ENCODE measurements at places on chromosomes 6 and 20. TPM values are rescaled to one million over a fixed set of nuclear protein-coding genes. Genes with fewer than 3 reads are reported as not detected.

GRCh38 chr6:154165478-154165877 is 126.4 kb downstream of the OPRM1 start:
- no peak for DNase-seq

GRCh38 chr6:157047951-157048350 is 270.8 kb downstream of the ARID1B start:
- no peak for DNase-seq

- no peak for DNase-seq
These were observed 9.3 kb upstream of the DUSP22 start for GRCh38 chr6:282867-283416.

DNA sequence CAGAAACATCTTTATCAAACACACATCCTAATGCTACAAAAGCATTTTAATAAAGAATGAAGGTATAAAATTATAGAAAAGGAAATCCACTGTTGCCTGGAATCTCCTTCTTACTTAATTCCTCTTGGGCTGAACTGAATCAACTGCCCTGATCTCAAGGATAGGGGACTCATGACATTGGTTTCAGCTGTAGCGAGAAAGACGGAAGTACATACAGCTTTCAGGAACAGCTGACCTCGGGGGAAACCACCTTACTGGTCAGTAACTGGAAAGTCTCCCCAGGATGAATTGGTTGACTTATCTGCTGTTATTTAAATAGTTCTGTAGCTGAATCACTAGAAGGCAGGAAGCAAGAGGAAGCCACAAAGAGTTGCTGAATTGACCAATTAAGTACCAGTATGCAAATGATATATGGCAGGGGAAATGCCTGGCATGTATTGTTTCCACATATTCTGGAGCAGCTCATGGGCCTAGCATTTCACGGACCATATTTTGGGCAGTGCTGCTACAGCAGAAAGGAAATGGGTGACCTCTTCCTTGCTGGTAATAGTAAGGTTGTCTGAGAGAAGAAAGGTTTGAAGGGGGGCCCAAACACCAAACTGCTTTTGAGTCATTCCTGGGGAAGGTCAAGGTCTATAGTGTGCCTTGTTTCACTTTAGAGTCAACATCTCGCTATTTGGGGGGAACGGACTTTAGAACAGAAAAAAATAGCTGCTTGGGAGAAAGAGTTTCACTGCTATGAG is 43.7 kb upstream of the MAP7 start:
- DNase-seq = no peak

The RNF144B gene
- 3.3 TPM for total RNA-seq

DNA sequence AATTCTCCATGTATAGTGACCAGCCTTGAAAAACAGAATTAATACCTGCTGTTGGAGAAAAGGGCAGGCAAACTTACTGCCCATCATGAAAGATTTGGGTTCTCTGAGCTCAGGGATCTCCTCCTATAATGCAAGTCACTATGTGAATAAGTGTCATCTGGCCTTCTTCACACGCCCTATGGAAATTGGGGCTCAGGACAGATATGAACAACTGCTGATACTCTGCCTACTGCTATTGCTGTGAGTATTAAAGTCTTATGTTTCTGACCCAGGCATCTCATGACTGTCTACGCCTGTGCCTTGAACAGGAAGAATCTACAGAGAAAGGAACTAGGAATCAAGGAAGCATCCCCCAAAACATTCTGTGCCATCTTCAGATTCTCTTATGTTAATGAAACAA is 226.1 kb downstream of the SOD2 start:
- DNase-seq = no peak

DNA sequence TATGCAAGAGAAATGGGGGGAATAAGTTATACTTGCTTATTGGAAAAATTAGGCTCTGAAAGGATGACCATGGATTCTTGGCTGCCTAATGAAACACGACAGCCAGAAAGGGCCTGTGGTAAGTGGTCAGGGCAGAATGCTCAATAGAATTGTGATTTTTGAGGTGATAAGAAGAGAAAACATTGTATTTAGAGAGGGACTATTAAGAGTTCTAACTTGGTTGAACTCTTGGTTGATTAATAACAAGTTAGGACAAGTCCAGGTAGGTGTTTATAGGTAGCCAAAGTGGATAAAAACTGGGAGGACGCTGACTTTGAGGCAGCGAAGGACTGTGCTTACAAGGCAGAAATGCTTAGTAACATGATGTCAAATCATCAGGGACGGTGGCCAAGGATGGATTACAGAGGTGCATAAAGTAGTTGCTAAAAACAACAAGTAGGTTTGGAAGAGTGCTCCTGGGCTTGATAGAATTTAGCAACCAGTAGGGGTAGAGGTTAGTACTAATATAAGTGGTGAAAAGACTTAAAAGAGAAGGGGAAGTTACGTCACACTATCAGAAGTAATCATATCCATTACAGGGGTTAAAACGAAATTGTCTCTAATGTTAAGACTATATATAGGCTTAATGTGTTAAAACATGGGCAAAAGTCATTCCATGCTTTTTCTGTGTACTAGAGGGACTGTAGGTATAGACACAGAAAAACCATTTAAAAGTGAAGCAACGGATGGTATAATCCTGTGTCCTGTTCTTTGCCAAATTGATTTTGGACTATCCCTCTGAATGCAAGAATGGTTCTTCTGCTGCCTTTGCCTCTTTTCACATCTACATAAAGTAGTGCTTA is 98.6 kb downstream of the EYA4 start:
- DNase-seq = no peak

DNA sequence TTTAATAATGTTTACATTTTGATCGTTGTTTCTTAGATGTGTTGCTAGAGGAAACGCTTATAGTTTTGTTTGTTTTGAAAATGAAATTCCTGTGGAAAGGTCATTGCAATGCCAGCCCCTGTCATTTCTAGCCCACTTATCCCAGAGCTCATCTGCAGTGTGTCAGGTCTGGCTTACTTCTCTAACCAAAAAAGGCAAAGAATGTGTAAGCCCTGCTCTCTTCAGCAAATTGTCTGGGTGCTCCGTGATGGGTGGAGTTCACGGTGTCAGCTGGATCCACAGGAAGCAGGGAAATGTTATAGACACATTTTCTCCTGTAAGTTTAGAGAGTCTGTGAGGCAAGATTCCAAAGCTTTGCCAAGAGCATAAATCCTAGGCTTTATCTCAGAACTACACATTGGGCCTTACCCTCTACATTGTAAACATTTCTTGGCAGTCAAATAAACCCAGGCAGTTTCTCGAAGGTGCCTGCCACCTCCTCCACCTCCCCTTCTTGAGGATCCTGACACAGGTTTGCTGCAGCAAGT is 50.9 kb downstream of the RPRD1B start:
- no peak for DNase-seq

- no peak for DNase-seq
These were observed 103.5 kb upstream of the SIM1 start for GRCh38 chr6:100568255-100568654.

GRCh38 chr6:3449750-3450305 is 7.0 kb downstream of the SLC22A23 start:
- no peak for DNase-seq

DNA sequence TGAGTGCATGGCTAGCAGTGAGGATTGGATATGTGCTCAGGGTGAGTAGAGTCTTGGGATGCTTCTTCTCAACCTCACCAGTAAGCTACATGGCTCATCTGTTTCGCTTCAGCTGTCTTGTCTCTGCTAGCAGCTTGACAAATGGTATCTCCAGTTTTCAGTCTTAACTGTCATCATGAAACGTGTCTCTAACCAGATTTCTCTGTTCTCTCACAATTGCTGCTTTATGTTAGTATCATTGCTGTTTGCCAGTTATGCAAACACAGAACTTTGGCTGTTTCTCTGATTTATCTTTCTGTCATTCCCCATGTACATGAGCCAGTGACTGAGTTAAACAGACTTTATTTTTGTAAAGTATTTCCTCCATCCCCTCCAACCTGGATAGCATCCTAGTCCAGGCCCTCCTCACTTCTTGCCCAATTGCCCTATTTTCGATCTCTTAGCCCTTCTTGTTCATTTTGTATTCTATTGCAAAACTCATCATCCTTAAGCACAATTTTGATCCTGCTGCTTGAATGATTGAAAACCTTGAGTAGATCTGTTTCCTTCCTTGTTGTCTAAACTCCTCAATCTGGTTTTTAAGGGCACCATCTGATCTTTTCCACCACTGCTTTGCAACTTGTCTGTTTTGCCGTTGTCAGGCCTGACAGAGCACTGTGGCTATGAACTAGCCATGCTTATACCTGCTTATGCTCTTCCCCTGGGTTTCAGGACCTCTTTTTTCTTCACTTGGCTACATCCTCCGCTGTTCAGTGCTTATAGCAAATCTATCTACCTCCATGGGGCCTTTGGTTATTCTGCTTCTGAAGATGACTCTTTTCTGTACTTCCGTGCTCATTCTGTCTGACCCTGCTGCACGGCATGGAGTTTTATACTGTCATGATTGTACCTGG is 37.7 kb upstream of the ADIG start:
- no peak for DNase-seq

DNA sequence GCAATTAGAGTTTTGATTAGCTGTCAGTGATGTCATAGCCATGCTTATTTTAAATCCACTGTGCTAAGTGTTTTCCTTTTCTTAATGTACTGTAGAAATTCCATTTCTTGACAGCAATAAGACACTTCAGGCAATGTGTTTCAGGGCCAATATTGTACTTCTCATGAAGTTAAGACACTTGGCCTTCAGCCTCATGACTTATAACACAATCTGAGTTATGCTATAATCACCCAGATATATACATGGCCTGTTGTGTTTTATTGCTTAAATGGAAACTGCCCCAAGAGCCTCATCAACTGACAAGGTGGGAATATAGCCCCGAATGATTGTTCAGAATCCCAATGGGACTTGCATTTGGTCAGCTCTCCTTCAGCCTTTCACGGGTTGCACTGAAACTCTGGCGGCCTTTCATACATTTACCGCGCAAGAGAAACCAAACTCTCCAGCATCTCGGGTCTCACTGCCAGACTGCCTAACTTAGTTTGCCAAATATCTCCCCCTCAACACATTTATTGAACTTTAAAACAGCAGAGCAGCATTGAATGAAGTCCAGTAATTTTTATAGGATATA is 44.2 kb upstream of the TBX18 start:
- DNase-seq = no peak

- DNase-seq = no peak
These were observed 235.8 kb downstream of the GMPR start for GRCh38 chr6:16473908-16474771.

The OR2B6 gene
- total RNA-seq = not detected
